Kidney (tissue), 22 donors: ENCODE measurements at places on chromosomes 13 and 19. TPM values are rescaled to one million over a fixed set of nuclear protein-coding genes. Genes with fewer than 3 reads are reported as not detected.

PTPRH gene
- not detected for polyA plus RNA-seq

FCAR gene
- polyA plus RNA-seq, result not detected

GJB6 gene
- polyA plus RNA-seq, result not detected

ZNF497 gene
- polyA plus RNA-seq, result 1.7 TPM

LGALS14 gene
- not detected for polyA plus RNA-seq

ZNF562 gene
- polyA plus RNA-seq, result 4.9 TPM

DCT gene
- polyA plus RNA-seq, result 0.11 TPM

PTH2 gene
- not detected for polyA plus RNA-seq

TBC1D4 gene
- 14.7 TPM for polyA plus RNA-seq

ICAM4 gene
- 1.1 TPM for polyA plus RNA-seq

ZFP14 gene
- 4.3 TPM for polyA plus RNA-seq

ZNF626 gene
- 6.4 TPM for polyA plus RNA-seq

SPRYD7 gene
- polyA plus RNA-seq, result 12.1 TPM

FGF22 gene
- polyA plus RNA-seq, result 0.71 TPM

MAP2K2 gene
- polyA plus RNA-seq, result 138 TPM

LYPD5 gene
- polyA plus RNA-seq, result 1.8 TPM

POSTN gene
- polyA plus RNA-seq, result 49.7 TPM

SDHAF1 gene
- polyA plus RNA-seq, result 34.3 TPM

LILRB1 gene
- 0.41 TPM for polyA plus RNA-seq
